Activated CD4-positive, alpha-beta T cell treated with anti-CD3 and anti-CD28 coated beads, Interleukin-2, amount 50 U/mL, for 1 hour (primary cell): ENCODE measurements at places on chromosomes 6 and 20.

DNA sequence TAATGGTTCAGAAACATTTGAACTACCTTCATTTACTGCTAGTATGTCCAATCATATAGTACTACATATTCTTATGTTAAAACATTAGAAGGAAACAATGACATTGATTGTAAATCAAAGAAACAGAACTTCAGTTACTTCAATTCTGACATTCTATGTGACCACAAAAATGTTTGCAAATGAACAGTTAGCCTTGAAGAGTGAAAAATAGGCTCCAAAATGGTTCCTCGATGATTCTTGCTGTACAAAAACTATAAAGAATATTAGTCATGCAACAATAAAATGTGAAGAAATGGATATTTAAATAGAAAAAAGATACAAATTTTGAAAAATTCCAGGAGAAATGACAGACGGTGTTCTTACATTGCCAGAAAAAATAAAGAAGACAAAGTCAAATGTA lies 686.9 kb downstream of the BCKDHB start:
- DNase-seq: no peak

DNA sequence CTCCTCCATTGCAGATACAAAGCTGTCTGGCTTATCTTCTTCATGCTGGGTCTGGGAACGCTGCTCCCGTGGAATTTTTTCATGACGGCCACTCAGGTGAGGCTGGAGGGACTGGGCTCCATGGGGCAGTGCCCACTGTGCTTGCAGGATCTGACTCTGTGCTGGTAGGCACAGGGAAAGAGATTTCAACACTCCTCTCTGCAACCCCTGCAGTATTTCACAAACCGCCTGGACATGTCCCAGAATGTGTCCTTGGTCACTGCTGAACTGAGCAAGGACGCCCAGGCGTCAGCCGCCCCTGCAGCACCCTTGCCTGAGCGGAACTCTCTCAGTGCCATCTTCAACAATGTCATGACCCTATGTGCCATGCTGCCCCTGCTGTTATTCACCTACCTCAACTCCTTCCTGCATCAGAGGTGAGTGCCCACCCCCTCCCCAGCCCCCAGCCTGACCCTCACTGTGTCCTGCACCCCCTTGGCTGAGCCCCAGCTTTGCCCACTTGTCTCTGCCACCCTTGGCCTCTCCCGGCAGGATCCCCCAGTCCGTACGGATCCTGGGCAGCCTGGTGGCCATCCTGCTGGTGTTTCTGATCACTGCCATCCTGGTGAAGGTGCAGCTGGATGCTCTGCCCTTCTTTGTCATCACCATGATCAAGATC lies 6.1 kb downstream of the SLC29A1 start:
- no peak for DNase-seq

- DNase-seq: no peak
Measured at GRCh38 chr6:24902782-24903181, 33.0 kb downstream of the RIPOR2 start.

DNA sequence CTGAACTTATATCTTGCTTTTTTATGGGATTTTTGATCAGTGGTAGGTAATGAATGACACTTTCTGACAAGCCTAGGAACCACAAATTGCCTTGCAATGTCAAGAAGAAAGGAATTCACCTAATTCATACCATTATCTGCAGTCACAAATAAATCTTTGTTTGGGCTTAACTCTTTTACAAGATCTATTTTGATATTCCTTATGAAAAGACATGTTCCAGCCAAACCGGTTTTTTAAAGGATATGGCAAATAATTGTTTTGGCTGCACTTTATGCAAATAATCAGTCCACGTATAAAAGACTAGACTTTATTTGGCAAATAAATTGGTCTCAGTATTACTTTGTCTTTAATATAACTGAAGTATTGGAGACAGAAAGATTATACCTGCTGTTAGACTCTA lies 771.7 kb upstream of the ADGRB3 start:
- no peak for DNase-seq

GRCh38 chr6:101444717-101445116 lies 51.2 kb downstream of the GRIK2 start:
- no peak for DNase-seq

DNA sequence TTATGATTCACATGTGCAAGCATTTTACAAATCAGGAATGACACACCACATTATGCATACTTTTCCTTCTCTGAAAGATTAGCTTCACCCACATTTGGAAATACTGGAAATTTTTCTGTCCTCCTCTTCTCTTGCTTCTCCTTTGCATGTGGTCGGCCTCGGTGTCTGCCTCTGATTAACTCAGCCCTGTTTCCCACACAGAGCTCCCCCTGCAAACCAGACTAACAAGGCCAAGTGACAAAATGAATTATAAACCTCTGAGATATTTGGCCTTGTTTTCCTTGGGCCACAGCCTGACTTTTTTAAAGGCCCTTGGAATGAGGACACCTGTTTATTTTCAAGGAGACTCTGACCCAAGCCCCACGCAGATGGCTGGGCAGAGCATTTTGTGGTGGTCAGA lies 9.0 kb upstream of the CCN6 start:
- no peak for DNase-seq

GRCh38 chr20:57255183-57255582 lies 11.3 kb downstream of the BMP7 start:
- no peak for DNase-seq

DNA sequence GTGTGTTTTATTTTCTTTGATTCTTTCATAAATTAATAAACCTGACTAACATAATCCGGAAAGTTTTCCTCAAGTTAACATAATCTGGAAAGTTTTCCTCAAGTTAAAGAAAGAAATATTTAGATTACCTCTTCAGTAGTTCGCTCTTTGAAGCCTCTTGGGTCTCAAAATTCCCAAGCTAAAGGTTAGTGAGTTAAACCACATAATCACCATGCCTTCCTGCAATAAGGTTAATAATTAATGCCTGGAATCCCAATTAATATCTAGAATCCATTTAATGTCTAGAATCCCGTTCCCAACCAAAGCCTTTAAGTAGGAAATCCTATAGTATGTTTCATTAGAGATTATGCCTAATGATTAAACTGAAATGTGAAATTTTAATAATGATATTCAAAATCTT lies 12.9 kb downstream of the DCDC2 start:
- DNase-seq: no peak

- DNase-seq: no peak
Measured at GRCh38 chr6:32803416-32803815, 13.4 kb downstream of the HLA-DOB start.

DNA sequence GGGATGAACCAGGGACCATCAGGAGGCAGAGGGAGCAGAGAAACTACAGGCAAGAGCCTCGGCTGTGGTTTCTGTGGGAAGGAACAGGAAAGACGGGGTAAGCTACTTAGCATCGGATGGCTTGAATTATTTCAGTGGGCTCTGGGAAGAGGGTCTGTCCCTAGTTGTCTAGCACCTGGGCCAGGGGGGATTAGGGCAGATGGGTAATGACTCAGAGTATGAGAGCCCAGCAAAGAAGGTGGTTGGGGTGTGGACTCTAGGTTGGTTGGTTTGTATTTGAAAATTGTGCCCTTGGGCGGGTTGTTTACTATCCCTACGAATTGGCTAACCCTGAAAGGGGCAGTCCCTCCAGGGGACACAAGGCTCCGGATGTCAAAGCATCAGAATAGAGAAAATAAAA lies 148.5 kb upstream of the TAB2 start:
- DNase-seq: no peak

GRCh38 chr6:115832786-115833185 lies 227.9 kb downstream of the FRK start:
- no peak for DNase-seq

DNA sequence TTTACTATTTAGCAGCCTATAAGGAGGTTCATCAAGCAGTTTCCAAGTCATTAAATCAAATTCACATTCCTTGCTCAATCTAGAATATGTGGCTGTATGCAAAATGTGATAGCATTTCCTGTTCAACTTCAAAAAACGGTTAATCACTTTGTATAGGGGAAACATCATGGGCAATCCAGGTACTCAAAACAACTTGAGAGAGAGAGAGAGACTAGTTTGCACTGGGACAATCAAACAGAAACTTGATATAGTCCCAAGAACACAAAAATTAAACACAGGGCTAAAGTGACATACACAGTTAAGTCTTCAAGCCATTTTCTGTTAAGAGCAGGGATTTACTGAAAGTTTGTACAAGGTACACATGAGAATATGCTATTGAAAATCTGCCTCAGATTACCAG lies 7.4 kb downstream of the CPNE1 start:
- DNase-seq: no peak

DNA sequence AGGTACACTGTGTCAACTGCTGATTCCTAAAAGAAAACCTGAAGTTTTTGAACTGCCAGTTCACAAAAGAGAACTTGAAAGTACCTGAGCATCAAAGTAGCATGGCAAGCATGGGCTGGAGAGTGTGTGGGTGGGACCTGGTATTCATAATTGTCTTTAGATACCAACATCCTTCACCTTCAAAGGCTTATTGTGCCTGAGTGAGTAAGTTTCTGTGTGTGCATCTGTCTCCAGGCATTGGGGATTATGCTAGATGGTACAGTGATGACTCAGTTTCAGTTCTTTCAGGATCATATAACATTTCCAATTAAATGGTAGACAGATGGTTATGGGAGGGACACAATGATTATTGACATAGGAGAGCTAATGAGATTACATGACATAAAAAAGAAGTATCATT lies 238.5 kb downstream of the ZFAND3 start:
- no peak for DNase-seq

- DNase-seq: no peak
Measured at GRCh38 chr6:150028799-150029198, 3.5 kb upstream of the RAET1L start.

GRCh38 chr20:2687514-2687913 lies 5.1 kb upstream of the EBF4 start:
- no peak for DNase-seq
